B cell (primary cell): ENCODE measurements at places on chromosomes 4 and X. TPM values are rescaled to one million over a fixed set of nuclear protein-coding genes. Genes with fewer than 3 reads are reported as not detected.

The LUZP4 gene
- not detected in 2 replicates for total RNA-seq

The SYP gene
- 1.2 TPM in 2 replicates for total RNA-seq

The XG gene
- 0.56 TPM in 1 of 2 replicates, not detected in the other for total RNA-seq

The CPZ gene
- not detected in 2 replicates for total RNA-seq

The NSUN7 gene
- 29.8 and 33.1 TPM in 2 replicates for total RNA-seq

The SPANXC gene
- not detected in 2 replicates for total RNA-seq

The TASL gene
- total RNA-seq = 25.4 and 27.0 TPM in 2 replicates

The DGKK gene
- not detected in 2 replicates for total RNA-seq

The IL3RA gene
- total RNA-seq = 1.6 and 2.8 TPM in 2 replicates

The SLC7A11 gene
- total RNA-seq = 0.22 and 0.24 TPM in 2 replicates

The ERVMER34-1 gene
- total RNA-seq = not detected in 2 replicates

The AKAP14 gene
- total RNA-seq = not detected in 2 replicates

The ZMAT1 gene
- 38.4 and 43.6 TPM in 2 replicates for total RNA-seq

The TLR10 gene
- 51.5 and 53.4 TPM in 2 replicates for total RNA-seq

The RRH gene
- 0.64 TPM in 1 of 2 replicates, not detected in the other for total RNA-seq

The IL2 gene
- total RNA-seq = not detected in 2 replicates

The TSPAN7 gene
- 0.32 TPM in 1 of 2 replicates, not detected in the other for total RNA-seq

The ZAR1 gene
- not detected in 2 replicates for total RNA-seq

The ALB gene
- total RNA-seq = not detected in 2 replicates

The HDAC8 gene
- total RNA-seq = 41.9 and 47.0 TPM in 2 replicates

The ADH7 gene
- not detected in 2 replicates for total RNA-seq

The ZNF630 gene
- not detected in 2 replicates for total RNA-seq

The P2RY4 gene
- 0.76 and 0.80 TPM in 2 replicates for total RNA-seq

The ODAM gene
- total RNA-seq = not detected in 2 replicates

The ALPK1 gene
- total RNA-seq = 27.2 and 28.6 TPM in 2 replicates

The FGF5 gene
- not detected in 2 replicates for total RNA-seq

The COL4A6 gene
- not detected in 2 replicates for total RNA-seq

The KLHL13 gene
- not detected in 2 replicates for total RNA-seq

The VEGFD gene
- not detected in 2 replicates for total RNA-seq

The CSN1S1 gene
- not detected in 2 replicates for total RNA-seq

The PABPC1L2A gene
- total RNA-seq = not detected in 2 replicates

The PAGE2 gene
- 1.7 TPM in 1 of 2 replicates, not detected in the other for total RNA-seq

The DOK7 gene
- 21.1 and 24.1 TPM in 2 replicates for total RNA-seq

The NUP62CL gene
- 3.2 and 3.3 TPM in 2 replicates for total RNA-seq

The EFHC2 gene
- total RNA-seq = 0.17 and 0.47 TPM in 2 replicates

The EPGN gene
- total RNA-seq = 0.32 TPM in 1 of 2 replicates, not detected in the other

The SPANXA2 gene
- not detected in 2 replicates for total RNA-seq

The GPR173 gene
- total RNA-seq = 0.17 TPM in 1 of 2 replicates, not detected in the other

The LINC00632 gene
- total RNA-seq = not detected in 2 replicates

The ETDB gene
- not detected in 2 replicates for total RNA-seq
